Neural crest cell (in vitro differentiated cells): ENCODE measurements at places on chromosomes 2 and 18.

- DNase-seq, result no peak
- H3K27me3 ChIP-seq, result no peaks in the 10 kb centered on the region
- no peaks in the 10 kb centered on the region for H3K36me3 ChIP-seq
- peaks cover 6% of the 10 kb centered on the region for H3K4me1 ChIP-seq
- H3K4me3 ChIP-seq, result no peak overlapping the region
- no peak overlapping the region for H3K27ac ChIP-seq
Measured at GRCh38 chr2:98899041-98899702, 36.9 kb downstream of the CRACDL start.

GRCh38 chr2:190431907-190432306, 23.8 kb downstream of the MFSD6 start:
- H3K27me3 ChIP-seq, result no peaks in the 10 kb centered on the region
- H3K4me1 ChIP-seq, result no peaks in the 10 kb centered on the region
- H3K36me3 ChIP-seq, result peaks cover 6% of the 10 kb centered on the region
- H3K27ac ChIP-seq, result no peak overlapping the region
- no peak overlapping the region for H3K4me3 ChIP-seq

DNA sequence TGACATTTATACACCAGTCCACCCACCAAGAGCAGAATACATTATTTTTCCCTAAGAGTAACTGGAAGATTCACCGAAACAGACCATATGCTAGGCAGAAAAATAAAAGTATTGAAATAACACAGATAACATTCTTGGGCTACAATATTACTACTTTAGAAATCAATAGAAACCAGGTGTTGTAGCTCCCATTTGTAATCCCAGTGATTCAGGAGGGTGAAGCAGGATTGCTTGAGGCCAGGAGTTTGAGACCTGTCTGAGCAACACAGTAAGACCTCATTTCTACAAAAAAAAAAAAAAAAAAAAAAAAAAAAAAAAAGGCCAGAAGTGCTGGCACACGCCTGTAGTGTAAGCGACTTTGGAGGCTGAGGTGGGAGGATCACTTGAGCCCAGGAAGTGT, 9.6 kb downstream of the ICA1L start:
- no peaks in the 10 kb centered on the region for H3K4me1 ChIP-seq
- DNase-seq, result no peak
- H3K4me3 ChIP-seq, result no peak overlapping the region
- H3K27ac ChIP-seq, result no peak overlapping the region
- H3K36me3 ChIP-seq, result peaks cover 7% of the 10 kb centered on the region

DNA sequence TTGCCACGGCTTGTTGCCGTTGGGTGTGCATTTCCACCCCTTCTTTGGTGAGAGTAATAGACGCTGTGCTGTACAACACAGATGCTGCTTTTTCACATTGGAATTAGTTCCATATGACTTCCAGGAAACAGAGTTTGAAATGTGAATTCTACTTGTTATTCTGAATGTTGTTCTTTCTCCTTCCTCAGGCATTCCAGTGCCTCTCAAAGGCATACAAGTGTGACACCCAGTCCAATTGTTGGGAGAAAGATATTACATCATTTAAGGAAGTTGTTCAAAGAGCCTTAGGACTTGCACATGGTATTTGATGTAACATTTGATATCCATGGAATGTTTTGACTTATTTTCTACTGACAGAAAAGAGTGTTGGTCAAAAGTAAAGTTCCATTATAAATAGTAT, 134.4 kb upstream of the LTBP1 start:
- no peaks in the 10 kb centered on the region for H3K4me1 ChIP-seq
- no peaks in the 10 kb centered on the region for H3K27me3 ChIP-seq
- H3K4me3 ChIP-seq, result no peak overlapping the region
- DNase-seq, result no peak

- no peaks in the 10 kb centered on the region for H3K27me3 ChIP-seq
- no peaks in the 10 kb centered on the region for H3K4me1 ChIP-seq
- H3K27ac ChIP-seq, result no peak overlapping the region
- no peak overlapping the region for H3K4me3 ChIP-seq
- DNase-seq, result no peak
Measured at GRCh38 chr2:86275384-86275799, 62.0 kb downstream of the REEP1 start.

GRCh38 chr2:4979111-4979510, 713.1 kb upstream of the SOX11 start:
- no peak overlapping the region for H3K27ac ChIP-seq
- DNase-seq, result no peak
- no peaks in the 10 kb centered on the region for H3K36me3 ChIP-seq
- H3K4me3 ChIP-seq, result no peak overlapping the region

DNA sequence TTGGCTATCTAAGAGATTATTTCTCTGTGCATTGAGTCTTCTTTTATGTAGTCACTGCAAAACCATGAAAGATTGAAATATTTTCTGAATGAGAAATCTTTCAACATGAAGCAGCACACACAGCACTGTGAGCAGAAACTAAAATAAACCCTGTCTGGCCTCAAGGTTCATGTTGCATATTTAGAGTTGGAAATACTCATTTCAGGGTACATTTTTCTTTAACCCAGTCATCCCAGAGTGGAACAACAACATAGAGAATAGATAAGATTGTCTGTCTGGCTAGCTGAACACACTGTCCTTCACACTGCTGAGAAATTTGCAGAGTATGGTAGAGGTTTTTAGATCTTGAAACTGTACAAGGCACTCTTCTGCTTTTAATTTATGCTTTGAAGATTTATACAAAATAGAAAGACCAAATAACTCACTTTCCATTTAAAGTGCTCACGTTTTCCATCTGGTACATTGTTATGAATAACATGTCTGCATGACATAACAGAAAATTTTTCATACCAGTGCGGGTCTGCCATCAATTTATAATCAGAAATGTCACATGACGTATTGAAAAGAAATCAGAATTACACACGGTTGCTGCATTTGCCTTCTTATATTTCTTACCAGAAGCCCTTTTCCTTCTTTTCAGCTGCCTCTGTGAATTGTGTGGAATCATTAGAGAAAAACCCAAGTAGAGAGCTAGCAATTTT, 25.0 kb upstream of the FN1 start:
- no peak for DNase-seq
- H3K36me3 ChIP-seq, result no peaks in the 10 kb centered on the region
- H3K4me1 ChIP-seq, result peaks cover 6% of the 10 kb centered on the region
- no peak overlapping the region for H3K4me3 ChIP-seq
- no peak overlapping the region for H3K27ac ChIP-seq

DNA sequence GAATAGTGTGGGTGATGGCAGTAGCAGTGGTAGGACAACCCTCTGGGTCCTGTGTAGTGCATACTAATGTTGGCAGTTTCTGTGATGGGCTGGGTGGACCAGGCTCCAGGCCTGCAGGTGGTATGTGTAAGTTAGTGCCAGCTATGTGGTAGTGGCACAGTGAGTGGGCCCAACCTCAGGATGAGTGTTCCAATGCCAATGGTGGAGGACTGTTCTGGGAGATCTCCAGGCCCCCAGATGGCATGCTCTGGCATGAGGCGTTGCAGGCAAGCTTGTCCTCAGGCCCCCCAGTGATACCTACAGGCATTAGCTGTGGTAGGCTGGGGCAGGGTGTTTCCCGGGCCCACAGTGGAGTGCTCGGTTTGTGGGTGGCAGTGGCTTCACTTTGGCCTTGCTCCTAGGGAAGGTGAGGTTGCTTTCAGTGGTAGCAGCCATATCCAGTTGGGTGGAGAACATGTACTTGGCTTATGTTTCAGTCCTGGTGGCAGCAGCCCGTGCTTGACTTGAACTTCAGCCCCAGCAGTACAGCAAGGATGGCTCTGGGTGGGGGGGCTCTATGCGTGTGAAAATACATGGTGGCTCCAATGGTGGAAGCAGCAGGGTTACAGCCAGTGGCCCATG, 32.4 kb downstream of the TEX51 start:
- H3K27ac ChIP-seq, result no peak overlapping the region
- DNase-seq, result no peak
- H3K4me1 ChIP-seq, result no peaks in the 10 kb centered on the region
- peaks cover 3% of the 10 kb centered on the region for H3K36me3 ChIP-seq
- H3K27me3 ChIP-seq, result no peaks in the 10 kb centered on the region

- H3K4me3 ChIP-seq, result no peak overlapping the region
- no peak for DNase-seq
- peaks cover 18% of the 10 kb centered on the region for H3K27me3 ChIP-seq
- no peaks in the 10 kb centered on the region for H3K4me1 ChIP-seq
- no peak overlapping the region for H3K27ac ChIP-seq
Measured at GRCh38 chr2:30789670-30790210, 17.5 kb downstream of the CAPN13 start.

- no peaks in the 10 kb centered on the region for H3K36me3 ChIP-seq
- H3K4me1 ChIP-seq, result no peaks in the 10 kb centered on the region
Measured at GRCh38 chr2:157334335-157334734, 8.7 kb upstream of the ERMN start.

- H3K4me1 ChIP-seq, result no peaks in the 10 kb centered on the region
- no peaks in the 10 kb centered on the region for H3K27me3 ChIP-seq
- H3K36me3 ChIP-seq, result no peaks in the 10 kb centered on the region
- no peak for DNase-seq
- H3K4me3 ChIP-seq, result no peak overlapping the region
Measured at GRCh38 chr2:14749884-14750283, 117.4 kb downstream of the LRATD1 start.

- H3K4me1 ChIP-seq, result peaks cover 23% of the 10 kb centered on the region
- no peaks in the 10 kb centered on the region for H3K36me3 ChIP-seq
- no peak overlapping the region for H3K4me3 ChIP-seq
- H3K27ac ChIP-seq, result peak overlapping the region; percentile 35
Measured at GRCh38 chr2:14999114-14999661, 366.7 kb downstream of the LRATD1 start.

DNA sequence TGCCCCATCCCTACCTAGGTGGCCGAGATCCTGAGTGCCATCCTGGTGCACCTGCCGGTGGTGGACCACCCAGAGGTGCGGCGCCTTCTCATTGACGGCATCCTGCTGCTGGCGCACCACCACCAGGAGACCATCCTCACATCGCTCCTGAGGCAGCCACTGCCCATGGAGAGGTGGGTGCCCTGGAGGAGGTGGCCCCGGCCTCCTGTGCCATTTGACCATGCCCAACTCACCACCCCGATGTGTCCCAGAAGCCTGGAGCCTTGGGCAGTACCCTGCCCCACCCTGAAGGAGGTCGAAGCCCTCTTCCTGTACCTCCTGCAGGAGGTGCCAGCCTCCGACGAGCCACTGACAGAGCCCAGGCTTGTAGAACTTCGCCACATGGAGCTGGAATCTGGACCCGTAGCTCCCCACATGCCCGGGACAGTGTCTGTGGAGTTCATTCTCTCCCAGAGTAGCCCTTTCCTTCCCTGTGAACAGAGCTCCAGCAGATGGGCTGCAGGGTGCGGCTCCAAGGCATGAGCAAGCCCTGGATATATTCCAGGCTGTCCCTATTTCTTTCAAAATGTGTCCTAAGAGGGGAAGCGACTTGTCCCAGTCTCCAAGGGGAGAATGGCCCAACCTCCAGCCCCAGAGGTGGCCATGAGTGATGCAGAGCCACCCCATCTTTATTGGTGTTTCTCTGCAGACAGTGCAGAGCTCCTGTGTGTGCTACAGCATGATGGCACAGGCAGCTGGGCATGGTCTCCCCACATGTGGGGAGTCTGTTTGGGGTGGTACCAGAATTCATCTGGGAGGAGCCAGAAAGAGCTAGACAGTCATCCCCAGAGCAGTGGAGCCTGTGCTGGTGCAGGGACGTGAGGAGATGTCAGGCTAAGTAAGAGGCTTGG, 34.2 kb downstream of the HJURP start:
- no peak for DNase-seq
- no peaks in the 10 kb centered on the region for H3K36me3 ChIP-seq
- H3K4me3 ChIP-seq, result no peak overlapping the region
- H3K4me1 ChIP-seq, result peaks cover 12% of the 10 kb centered on the region

DNA sequence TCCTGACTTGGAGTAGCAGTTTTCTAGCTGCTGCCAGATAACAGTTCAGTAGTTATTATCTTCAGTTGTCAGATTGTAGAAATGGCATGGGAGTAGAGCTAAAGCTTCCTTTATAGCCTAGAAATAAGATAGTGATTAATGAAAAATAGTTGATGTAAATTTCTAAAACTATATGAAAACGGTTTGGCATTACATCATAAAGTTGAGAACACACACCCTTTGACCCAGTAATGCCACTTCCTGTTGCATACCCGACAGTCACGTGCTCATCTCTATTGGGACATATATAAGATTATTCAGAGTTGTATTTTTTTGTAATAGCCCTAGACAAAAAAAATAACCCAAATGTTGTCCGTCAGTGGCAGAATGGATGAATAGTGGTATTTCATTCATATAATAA, 39.4 kb upstream of the ASB1 start:
- no peak overlapping the region for H3K27ac ChIP-seq
- peaks cover 17% of the 10 kb centered on the region for H3K36me3 ChIP-seq
- no peak for DNase-seq
- H3K4me1 ChIP-seq, result peaks cover 4% of the 10 kb centered on the region

GRCh38 chr2:84643991-84644390, 127.7 kb downstream of the DNAH6 start:
- H3K27me3 ChIP-seq, result no peaks in the 10 kb centered on the region
- H3K36me3 ChIP-seq, result peaks cover 9% of the 10 kb centered on the region
- H3K4me3 ChIP-seq, result no peak overlapping the region
- no peak overlapping the region for H3K27ac ChIP-seq
- no peaks in the 10 kb centered on the region for H3K4me1 ChIP-seq

DNA sequence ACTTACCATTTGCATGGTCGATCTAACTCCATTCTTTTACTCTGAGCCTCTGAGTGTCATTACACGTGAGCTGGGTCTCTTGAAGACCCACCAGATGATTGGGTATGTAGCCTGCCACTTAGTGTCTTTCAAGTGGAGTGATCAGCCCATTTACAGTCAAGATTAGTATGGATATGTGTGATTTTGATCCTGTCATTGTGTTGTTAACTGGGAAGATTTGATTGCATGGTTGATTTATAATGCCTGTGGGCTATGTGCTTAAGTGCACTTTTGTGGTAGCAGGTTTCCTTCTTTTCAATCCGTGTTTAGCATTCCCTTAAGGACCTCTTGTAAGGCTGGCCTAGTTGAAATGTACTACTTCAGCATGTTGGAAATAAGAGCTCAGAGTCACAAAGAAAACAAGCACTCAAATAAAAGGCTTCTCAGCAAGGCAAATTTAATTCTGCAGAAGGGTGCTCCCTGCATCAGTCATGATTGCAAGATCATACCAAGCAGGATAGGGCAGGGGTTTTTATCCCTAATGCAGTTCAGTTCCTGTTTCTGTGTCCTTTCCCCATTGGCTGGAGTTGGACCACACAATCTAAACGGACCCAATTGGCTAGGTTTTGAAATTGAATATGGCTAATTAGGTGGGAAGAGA, 230.7 kb upstream of the SYT4 start:
- no peak overlapping the region for H3K4me3 ChIP-seq
- no peaks in the 10 kb centered on the region for H3K27me3 ChIP-seq
- DNase-seq, result no peak
- H3K36me3 ChIP-seq, result peaks cover 11% of the 10 kb centered on the region
- no peaks in the 10 kb centered on the region for H3K4me1 ChIP-seq

- no peak overlapping the region for H3K4me3 ChIP-seq
- H3K36me3 ChIP-seq, result no peaks in the 10 kb centered on the region
- H3K4me1 ChIP-seq, result no peaks in the 10 kb centered on the region
Measured at GRCh38 chr2:26583381-26583911, 57.7 kb downstream of the CIB4 start.

- H3K4me3 ChIP-seq, result no peak overlapping the region
- no peaks in the 10 kb centered on the region for H3K27me3 ChIP-seq
- H3K36me3 ChIP-seq, result peaks cover 28% of the 10 kb centered on the region
- no peak for DNase-seq
Measured at GRCh38 chr2:215983581-215984351, 29.6 kb downstream of the MREG start.

- H3K4me3 ChIP-seq, result no peak overlapping the region
- DNase-seq, result no peak
- no peaks in the 10 kb centered on the region for H3K36me3 ChIP-seq
- no peaks in the 10 kb centered on the region for H3K27me3 ChIP-seq
- peaks cover 18% of the 10 kb centered on the region for H3K4me1 ChIP-seq
Measured at GRCh38 chr2:8004250-8004681, 677.6 kb upstream of the ID2 start.

- H3K4me3 ChIP-seq, result no peak overlapping the region
- no peak for DNase-seq
- H3K27me3 ChIP-seq, result no peaks in the 10 kb centered on the region
- no peak overlapping the region for H3K27ac ChIP-seq
- no peaks in the 10 kb centered on the region for H3K36me3 ChIP-seq
Measured at GRCh38 chr2:143150287-143150686, 21.1 kb downstream of the ARHGAP15 start.
